Gastroesophageal sphincter (tissue), 4 donors: ENCODE measurements at places on chromosomes 7 and 10.

- no peak for ATAC-seq
Measured at GRCh38 chr7:40802497-40802896, 667.7 kb downstream of the SUGCT start.

- no peak for ATAC-seq
Measured at GRCh38 chr7:143250822-143251221, 12.4 kb upstream of the GSTK1 start.

DNA sequence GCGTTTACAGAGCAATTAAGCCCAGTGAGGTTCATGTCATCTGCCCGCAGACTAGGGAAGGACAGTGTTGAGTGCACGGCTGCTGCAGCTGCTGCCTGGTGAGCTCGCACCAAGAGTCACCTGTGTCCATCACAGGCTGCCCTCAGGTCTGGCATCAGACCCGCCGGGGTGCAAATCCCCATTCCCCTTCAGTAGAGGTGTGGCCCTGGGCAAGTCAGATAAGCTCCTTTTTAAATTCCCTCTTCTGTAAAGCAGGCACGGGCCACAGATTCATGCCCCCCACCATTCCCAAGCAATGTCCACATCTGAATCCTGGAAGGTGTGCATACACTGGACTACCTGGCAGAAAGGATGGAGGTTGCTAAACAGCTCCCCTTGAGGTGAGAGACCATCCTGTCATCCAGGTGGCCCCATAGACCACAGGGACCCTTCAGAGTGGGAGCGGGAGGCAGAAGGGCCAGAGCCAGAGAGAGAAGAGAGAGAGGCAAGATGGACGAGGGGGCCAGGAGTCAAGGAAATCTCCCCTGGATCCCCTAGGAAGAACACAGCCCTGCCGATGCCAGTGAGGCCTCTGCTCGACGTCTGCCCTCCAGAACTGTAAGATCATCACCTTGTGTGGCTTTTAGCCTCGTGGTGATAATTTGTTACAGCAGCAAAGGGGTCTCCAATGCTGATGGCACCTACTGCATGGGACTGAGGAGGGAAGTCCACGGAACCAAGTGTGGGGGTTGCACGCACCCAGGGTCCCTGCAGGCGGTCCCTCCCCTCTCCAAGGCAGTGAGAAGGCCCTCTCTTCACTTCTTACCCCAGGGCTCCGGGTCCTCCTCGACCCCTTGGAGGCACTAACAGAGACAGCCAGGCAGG, 168.8 kb downstream of the TCERG1L start:
- no peak for ATAC-seq

- ATAC-seq = no peak
Measured at GRCh38 chr7:156790264-156790663, 102.7 kb downstream of the LMBR1 start.

DNA sequence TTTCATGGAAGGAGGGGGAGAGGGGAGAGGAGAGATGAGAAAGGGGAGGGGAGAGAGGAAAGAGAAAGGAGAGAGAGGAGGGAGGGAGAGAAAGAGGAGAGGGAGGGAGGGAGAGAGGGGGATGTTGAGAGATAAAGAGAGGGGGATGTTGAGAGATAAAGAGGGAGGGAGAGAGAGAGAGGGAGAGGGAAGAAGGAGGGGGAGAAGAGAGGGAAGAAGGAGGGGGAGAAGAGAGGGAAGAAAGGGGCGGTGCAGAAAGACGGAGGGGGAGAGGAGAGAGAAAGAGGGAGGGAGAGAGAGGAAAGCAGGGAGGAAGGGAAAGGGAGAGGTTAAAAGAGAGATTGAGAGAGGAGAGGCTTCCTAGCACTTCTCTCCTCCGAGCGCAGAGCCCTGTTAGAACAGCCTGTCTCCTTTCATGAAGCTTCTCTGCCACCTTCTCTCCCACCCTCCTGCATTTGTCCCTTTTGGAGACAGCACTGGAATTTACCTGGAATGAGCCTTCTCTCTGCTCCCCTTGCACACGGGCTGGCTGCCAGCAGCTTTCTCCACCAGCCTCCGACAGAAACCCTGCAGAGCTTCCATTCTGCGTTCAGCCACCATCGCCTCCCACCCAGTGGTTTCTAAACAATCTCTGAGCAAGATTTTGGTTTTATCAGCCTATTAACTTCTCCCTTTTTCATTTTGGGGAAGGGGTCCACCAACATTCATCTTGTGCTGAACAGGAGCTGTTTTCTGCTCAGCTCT, 74.0 kb upstream of the CARD11 start:
- ATAC-seq = no peak

- no peak for ATAC-seq
Measured at GRCh38 chr10:21724020-21724589, 190.1 kb downstream of the MLLT10 start.

DNA sequence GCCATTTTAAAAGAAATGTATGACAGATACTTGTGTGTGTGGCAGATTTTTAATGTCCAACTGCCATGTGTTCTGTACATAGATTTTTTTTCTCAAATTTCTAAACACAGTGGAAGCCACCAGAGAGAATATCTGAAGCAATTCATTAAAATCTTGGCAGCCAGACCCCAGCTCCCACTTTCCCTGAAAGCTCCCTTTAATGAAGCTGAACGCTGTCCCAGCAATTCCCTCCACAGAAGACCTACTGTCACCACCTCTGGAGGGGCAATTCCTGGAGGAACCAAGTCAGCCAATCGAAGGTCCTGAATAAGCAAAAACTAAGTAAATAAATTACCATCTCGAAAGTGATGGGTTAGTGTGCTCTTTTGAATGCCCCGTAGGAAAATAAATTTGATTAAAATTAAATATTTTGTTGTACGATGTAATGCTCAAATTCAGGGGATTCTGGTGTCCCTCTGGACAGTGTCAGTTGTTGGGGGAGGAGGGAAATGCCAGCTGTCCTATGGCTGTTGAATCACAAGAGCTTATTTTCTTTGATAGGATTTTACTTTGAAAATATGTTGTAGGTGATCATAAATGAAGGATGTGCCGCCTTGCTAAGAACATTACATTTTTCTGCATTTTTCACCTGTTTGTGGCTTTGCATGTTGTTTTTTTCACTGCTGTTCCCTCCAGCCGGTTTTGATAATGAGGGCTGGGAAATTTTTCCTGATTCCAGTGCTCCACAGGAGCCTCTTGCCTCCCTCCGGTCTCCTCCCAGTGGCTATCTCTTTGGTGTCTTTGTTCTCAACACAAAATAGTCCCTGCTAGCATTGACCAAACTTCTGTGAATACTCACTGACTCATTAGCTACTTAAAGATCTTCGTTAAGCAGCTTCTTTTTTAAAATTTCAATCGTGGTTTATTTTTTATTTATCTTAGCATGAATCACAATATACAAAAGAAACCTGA, 9.2 kb upstream of the GSAP start:
- ATAC-seq = no peak
